ENCODE measurements at places on chromosomes 2 and 18.

DNA sequence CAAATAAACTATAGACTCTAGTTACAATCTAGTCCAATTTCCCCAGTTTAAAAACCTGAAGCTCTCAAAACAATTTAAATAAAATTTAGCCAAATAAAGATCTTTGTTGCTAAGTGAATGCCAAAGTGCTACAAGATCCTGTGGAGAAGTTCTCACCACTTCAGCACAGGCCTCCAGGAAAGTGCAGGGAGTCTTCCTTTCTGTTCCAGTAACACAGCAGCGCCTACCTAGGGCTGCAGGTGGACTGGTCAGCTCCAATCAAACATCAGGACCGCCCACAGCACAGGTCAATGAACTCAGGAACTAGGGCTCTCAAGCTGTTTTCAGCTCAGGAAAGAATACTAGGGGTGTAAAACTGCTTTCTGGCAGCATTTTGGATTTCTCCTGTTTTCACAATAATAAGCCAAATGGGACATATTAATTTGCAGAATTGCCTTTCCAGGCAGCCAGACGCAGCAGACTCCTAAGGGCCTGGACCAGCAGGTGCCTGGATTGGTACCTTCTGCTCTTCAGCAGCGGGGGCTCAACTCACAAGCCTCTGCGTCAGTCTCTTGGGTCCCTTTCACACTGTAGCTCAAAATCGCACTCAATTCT, 1.5 kb downstream of the FAM110C start:
- no peak for DNase-seq

DNA sequence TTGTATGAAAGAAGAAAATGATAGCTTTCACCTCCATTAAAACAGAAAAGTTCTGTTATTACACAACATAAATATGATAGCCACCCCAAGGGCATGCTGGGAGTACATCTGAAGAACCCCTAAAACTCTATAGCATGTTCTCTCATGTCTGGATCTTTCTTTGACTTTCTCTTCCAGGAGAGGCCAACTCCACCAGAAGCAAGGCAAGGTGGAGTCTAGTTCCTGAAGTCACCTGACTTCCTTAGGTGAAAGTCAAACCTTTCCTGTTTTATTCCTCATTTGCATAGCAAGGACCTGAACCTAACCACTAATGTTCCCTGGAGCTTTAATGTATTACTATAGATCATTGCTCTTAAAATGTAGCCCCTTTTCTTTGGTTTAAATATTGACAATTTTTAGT, 5.7 kb downstream of the STAT1 start:
- DNase-seq: no peak

DNA sequence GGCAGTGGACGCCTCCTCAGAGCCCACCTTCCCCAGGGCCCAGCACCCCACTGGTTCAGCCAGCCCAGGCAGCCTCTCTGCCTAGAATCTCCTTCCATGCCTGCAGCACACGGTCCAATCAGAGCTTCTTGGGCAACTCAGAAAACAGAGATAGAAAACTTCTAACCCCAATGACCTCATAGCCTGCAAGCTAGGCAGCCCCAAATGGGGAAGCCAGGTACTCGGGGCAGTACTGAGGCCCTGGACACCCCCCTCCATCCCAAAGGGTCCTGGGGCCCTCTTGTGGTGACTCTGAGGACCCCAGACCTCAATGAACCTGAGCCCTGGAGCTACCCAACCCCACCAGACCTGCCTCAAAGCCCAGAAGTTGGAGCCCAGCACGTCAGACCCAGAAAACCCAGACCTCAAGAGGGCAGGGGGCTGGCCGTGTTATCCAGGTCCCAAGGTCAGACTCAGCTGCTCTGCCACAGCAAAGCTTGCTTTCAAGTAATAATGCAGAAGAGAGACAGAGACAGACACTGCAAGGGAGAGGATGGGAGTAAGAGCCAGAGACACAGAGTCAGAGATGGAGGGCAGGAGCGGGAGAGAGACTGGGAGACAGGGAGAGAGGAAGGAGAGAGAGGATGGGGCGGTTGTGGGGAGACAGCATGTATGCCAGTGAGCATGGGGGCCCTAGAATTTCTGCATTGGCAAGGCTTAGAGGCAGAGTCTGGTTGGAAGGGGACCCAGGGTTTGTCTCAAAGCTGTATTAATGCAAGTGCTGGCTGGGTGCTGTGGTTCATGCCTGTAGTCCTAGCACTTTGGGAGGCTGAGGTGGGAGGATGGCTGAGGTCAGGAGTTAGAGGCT, 28.2 kb downstream of the SERTAD2 start:
- no peak for DNase-seq

DNA sequence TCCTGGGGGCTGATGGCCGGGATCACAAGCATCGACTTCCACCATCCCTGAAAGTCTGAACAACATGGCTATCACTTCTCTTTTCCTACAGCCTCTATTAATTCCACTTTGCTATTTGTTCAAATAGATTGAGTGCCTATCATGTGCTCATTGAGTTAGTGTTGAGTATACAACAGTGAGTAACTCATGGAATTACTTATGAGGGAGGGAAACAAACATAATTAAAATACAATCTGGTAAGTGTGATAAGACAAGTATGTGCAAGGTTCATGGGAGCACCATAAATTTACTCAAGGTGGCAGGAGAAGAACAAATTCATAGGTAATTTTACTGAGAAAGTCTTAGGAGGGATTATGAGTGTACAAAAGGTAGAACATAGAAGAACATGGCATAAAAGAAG, 86.4 kb downstream of the MEP1B start:
- no peak for DNase-seq

DNA sequence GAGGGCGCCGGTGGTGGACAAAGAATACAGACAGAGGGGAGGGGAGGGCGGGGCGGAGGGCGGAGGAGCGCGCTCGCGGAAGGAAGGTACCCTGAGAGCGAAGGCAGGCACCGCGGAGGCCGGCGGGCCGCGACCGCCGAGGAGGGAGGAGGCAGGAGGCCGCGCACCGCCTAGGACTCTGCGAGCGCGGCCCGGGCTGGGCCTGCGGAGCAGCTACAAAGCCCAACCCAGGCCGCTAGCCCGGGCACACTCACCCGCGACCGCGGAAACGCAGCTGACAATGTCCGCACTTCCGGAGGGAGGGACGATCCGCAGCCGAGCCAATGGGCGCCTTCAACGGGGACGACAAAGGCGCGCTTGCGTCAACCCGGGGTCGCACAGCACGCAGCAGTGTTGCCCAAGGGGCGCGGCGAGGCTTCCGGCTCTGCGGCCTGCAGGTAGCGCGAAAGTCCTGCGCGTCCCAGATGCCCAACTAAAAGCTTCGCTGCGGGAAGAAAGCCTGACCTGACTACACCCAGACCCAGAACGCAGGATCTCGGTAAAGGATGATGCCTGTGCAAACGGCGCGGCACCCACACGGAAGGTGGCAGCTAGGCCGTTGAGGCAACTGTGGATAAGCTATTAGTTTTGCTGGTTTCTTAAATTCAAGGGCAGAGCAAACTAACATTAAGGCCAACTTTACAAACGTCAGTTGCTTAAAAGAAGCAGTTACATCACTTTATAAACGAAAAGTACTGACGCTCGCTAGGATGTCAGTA, at the start of gene C18orf32:
TSS of gene C18orf32 (minus strand) at position 282 of the 758 bp plus-strand sequence. CDS start 3,486 bp downstream, outside the sequence.
- DNase-seq: peak; percentile 88

DNA sequence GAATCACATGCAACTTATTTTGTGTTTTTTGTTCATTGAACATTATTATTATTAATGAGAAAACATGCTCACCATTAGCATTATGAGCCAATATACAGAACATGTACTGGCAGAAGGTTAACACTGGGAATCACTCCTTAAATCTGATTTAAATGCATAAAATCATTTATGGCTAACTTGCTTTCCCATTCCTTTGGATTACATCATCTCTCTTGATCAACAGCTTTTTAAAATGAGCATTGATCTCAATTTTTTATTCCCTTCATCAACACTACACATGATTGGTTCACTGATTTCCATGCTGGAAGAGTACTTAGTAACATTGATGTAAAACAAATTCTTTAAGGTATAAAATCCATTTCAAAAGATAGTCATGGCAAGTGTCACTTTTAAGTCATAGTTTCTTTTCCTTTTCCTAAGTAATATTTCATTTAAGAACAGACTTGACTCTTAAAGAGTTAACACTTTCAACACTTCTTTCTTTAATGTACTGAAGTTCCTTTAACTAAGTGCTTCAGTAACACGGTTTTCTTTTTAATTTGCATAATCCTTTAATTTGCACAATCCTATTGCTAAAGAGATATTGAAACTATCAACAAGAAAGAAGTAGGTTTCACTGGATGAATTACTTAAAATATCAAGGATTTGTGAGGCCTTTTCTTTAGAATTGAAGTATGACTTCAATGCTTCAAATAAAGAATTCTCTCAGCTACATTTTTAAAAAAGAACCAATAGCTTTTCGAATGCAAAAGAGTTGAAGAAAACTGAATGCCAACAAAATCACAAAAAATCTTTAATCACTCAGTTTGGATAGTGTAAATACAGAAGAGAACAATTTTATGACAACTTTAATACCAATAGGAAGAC, 24.9 kb upstream of the BUB1 start:
- DNase-seq: no peak

GRCh38 chr2:216066230-216066629, 15.4 kb downstream of the PECR start:
- DNase-seq: no peak

GRCh38 chr2:239443666-239444567, 43.1 kb upstream of the HDAC4 start:
- no peak for DNase-seq

- DNase-seq: no peak
Measured at GRCh38 chr2:76296438-76296837, 585.7 kb upstream of the GCFC2 start.

DNA sequence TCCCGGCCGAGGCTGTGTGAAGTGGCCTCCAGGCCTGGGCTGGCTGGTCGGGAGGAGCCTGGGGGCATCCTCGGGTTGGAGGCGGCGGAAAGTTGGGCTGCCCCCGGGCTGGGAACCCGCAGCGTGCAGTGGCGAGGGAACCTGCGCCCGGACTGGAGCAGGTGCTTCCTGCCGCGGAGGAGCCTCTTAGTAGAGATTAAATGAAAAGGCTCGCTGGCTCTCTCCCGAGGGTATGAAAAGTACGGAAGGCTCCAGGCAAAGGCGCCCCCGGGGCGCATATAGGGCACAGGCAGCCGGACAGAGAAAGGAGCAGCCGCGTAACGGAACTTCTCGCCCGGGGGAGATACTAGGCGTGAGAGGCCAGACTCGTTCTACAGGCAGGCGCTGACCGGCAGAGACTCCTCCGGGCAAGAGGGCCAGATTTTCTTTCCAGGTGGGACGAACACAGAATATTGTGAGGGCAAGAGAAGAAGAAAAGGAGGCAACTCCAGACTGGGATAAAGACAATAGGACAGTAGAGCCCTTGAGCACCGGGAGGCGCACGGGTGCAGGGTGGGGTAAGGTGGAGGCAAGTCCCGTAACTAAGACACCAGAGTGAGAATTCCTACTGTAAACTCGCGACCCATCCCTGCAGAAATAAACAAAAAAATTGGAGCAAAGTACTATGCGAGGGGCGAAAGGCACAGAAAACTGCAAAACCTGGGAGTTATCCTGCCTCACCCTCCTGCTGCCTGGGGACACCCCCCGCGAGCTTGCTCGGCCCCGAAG, 816 bp downstream of the CDH2 start:
- no peak for DNase-seq

DNA sequence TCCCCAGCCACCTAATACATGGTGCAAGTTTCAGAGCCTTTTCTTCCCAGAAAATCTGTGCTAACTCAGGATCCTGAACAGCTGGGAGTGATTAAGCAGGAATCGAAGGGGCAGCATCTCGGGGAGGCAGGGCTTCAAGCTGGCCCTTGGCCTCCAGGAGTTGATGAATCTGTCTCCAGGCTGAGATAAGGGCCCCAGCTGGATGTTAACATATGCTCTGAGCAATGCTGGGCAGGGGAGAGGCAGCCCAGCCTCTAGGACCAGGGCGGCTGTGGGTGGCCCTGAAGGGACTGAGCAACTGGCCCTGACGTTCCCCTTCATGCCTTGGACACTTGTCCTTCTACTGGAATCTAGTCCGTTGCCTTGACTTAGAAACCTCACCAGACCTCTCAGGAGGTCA, 84.1 kb upstream of the EPC2 start:
- no peak for DNase-seq

DNA sequence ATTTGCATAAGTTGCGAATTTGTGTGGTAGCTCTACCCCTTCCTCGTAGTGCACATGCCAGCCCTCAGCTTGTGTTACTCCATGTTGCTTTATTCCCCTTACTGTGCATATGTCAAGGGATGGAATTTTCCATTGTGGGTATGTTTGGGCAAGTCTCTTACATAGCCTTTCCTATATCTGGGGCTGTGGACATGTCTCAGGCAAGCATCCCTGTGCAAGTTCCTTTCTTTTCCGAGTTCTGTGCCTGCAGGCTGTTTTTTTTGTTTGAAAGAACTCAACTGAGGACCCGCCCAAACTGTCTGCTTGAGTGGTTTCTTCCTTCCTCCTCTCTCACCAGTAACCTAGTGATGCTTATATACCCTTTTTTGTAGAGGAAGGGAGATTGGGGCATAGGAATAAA, 1739.1 kb upstream of the PIK3C3 start:
- DNase-seq: no peak

DNA sequence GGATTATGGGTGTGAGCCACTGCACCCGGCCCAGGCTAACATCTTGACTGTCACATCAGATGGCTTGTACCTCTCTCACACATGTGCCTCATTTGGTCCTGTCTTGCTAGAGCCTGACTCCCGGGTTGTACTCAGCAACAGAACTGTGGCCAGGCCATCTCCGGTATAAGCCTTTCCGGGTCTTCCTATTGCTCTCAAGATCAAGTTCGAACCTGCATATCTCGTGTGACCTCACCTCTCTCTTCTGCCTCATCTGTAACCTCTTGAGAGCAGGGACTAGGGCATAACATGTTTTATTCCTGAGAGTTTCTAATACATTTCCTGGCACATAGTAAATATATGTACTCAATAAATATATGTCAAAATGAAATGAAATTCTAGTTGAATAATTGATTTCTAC, 114.0 kb downstream of the ACAA2 start:
- DNase-seq: no peak

GRCh38 chr18:49032189-49032584, 81.4 kb upstream of the SMAD7 start:
- DNase-seq: no peak

DNA sequence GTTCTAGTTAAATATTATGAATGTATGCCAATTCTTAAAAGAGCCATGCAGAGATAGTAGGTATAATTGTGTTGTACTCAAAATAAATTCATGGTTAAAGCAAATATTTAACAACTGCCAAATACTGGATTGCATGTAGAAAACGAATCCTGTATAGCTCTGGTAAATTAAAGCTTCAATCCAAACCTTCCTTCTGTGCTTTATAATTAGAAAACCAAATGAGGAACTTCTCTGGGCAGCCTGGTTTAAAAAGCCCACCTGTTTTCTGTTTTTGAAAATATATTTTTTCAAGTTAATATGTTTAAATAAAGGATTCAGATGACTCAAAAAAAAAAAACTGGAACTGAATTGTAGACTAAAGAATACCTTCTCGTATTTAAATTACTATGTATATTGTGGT, 48.3 kb upstream of the ITGA4 start:
- peak; percentile 16 for DNase-seq

DNA sequence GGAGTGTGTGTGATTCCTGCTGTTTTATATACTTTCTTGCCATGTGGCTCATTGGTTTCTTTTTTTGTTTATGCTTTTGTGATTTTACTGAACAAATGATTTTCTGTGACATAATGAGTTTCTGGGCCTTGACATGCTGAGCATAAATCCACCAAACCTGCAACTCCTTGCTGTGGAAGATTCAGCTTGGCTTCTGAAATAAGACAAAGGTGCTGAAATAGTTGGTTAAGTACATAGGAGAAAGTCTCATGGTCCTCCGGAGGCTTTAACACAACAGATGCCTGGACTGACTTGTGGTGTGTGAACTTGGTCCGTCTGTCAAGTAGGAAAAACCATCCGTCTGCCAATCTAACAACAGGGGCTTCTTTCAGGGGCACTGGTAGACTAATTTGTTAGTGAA, 315.3 kb upstream of the CXCR4 start:
- DNase-seq: no peak

All from NCI-H774 (cell line).